ENCODE measurements at places on chromosomes 4 and X. TPM values are rescaled to one million over a fixed set of nuclear protein-coding genes. Genes with fewer than 3 reads are reported as not detected.

DNA sequence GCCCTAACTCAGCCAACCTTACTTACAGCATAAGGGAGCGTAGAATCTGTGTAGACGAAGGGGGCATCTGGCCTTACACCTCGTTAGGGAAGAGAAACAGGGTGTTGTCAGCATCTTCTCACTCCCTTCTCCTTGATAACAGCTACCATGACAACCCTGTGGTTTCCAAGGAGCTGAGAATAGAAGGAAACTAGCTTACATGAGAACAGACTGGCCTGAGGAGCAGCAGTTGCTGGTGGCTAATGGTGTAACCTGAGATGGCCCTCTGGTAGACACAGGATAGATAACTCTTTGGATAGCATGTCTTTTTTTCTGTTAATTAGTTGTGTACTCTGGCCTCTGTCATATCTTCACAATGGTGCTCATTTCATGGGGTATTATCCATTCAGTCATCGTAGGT is 14.6 kb downstream of the PLP1 start:
- DNase-seq, result no peak

- no peak for DNase-seq
Observed at GRCh38 chrX:103329991-103330390, at the start of gene TCEAL7. Gene TCEAL7 (plus strand): TSS chrX:103330239. CDS start chrX:103331404, 1,165 bp downstream.

DNA sequence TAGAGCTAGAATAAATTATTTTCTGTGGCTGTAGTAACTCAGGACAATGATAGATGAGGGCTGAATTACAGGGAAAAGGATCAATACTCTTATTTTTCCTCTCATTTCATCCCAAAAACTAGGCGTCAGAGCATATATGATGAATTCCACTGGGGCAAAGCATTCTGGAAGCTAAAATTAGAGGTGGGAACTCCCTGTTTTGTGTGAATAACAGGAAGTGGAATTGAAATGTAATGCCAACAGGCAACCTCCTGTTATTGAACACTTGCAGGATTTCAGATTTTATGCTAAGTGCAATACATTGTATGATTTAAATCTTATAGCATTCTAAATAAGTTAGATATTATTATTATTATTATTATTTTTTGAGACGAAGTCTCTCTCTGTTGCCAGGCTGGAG is 20.9 kb downstream of the HSD17B11 start:
- no peak for DNase-seq

DNA sequence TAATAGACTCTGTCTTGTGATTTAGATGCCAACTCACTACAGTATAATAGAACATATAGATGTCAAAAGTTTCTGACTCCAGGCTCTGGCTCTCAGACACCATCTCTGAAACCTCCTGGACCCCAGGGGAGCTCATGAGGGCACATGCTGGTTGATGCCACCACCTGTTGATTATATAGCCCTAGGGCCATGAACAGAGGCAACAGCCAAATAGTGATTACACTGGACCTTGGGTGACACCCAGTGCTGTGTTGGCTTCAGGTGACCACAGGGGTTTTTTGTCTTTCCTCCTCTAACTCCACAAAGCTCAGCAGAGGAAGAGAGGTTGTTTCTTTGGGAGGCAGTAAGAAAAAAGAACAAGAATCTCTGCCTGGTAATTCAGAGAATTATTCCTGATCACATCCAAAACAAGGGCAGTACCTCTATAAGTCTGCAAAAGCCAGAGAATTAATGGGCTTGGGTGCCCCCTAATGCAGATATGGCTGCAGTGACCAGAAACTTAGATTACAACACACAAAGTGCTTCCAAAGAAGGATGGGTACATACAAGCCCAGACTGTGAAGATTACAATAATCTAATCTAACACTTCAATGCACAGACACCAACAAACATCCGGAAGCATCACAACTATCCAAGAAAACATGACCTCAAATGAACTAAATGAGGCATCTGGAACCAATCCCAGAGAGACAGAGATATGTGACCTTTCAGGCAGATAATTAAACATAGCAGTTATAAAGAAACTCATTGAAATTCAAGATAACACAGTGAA is 1920.6 kb downstream of the ARAP2 start:
- DNase-seq, result no peak

- DNase-seq, result no peak
Observed at GRCh38 chr4:8318509-8318908, 49.0 kb downstream of the HTRA3 start.

TENM3 gene
- total RNA-seq, result 0.05 TPM

GPRASP1 gene
- total RNA-seq, result 0.10 TPM

DNA sequence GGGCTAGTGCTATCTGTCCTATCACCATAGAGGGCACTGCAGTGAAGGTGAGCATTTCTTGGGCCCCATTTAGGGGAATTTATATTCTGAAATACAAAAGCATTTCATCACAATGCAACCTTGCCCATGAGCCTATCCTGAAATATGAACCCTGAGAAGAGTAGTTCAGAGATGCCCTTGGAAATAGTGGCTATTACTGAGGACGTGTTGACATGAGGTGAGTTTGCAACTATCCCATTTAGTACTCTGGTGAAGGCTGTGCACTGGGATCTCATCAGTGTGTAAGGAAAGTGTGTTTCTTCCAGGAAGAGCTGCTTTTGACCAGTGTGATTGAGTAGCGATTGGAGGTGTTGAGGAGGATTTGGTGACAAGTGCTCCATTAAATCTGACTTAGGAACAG is 149.3 kb upstream of the EOLA2 start:
- DNase-seq, result no peak

GRCh38 chr4:10040049-10040892 is 19.0 kb upstream of the SLC2A9 start:
- DNase-seq, result no peak
